ENCODE measurements at places on chromosomes 3 and 15.
A peak's percentile ranks its signal among the peaks of the same experiment; 100 is the strongest.

DNA sequence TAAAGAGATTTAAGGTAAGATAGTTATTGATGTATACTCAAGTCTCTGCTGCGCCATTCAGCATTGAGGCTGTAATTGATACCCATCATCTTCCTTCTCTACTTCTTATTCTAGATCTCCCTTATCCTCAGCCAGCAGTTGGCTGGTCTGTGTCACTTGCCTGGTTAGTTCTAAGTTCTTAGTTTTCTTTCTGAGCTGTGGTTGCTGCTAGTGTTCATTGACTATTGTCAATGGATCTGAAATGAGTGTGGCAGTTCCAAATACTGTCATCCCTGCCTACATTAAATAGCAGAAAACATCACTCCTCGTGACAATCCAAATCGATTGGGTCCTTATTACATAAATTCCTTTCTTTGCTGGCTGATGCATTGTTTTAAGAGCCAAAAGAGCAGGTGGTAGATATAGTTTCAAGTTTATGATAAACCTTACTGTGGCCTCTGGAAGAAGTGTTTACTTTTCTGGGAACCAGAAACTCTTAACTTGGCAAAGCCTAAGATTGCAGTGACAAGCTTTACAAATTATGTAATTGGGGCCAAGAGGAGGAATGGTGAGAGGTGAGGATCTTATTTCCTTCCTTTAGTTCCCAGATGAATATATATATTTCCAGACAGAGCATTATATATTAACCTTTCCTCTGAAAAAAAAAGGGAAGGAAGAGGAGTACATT is 168.0 kb downstream of the GMNC start:
- DNase-seq, result no peak

- no peak for DNase-seq
Observed at GRCh38 chr3:66606868-66607267, 106.0 kb upstream of the LRIG1 start.

DNA sequence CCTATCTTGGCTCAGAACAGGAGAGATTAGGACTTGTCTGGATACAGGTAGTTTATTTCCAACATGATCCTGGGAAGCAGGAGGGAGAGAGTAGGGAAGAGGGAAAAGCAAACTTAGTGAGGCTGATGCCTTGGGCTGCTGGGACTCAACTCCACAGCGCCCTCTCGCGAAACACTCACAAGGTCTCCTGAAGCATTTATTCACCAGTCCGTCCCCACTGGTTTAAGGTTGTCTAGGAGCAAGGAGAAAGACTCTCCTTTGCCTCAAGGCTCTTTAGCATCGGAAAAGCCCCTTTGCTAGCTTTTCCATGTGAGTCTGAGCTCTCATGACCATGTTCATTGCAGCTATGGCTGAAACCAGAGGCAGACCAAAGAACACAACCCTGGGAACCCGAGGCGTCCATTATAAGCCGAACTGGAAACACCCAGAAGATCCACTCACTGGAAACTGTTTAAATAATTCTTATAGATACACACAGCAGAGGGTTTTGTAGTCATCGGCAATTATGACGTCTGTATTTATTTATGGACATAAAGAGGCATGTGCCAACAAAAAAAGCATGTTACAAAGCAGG is 244.5 kb downstream of the CD47 start:
- no peak for DNase-seq

DNA sequence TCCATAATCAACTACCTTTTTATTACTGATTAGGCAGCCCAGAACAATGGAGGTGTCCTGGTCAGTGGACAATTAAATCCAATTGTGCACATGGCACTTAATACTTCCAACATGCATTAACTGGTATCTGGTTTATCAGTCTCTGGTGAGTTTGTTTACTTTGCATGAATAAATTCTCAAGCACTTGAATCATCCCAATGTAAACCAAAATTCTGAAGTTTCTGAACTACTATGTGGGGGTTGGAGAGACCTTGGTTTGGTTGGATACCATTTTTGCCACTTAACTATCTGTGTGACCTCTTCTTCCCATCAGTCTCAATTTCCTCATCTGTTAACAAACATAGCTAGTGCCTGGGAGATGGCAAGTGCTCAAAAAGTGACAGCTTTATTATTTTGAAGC is 70.5 kb upstream of the MAP4 start:
- DNase-seq, result no peak

DNA sequence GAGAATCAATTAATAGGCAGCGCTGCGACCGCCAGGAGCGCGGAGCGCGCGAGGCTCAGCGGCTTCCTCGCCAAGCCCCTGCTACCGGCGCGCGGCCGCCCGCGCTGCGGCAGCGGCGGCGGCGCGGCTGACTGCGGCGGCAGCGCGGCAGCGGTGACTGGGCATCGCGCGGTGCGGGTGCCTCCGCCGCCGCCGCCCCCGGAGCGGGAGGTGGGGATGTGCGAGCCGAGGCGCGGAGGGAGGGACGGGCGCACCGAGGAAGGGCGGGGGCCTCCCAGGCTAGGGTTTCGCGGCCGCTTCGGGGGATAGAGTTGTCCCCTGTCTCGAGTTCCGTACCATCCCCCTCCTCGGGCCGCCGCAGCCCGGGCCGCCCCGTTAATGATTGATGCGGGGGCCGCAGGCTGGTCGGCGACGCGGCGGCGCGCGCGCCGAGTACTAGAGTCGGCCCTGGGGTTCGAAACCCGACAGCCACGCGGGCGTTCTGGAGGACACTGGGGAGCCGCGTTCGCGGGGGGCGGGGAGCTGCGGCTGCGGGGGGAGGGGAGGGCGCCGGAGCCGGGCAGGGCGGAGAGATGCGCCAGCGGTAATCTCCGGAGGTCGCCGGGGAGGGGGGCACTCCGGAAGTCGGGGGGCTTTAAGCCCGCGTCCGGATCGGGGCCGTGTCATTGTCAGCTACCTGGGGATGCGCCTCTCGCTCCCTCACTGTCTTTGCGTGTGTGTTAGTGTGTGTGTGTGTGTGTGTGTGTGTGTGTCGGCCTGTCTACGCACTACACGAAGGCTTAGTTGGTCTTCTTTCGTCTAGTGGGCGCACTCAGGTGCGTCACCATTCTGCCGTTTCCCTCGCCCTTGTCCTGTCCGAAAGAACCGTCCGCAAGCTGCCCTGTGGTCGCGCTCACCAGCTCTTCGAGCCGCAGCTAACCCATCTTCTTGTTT is at the start of gene PAQR9:
Gene PAQR9 (minus strand): TSS at position 159 of the 933 bp plus-strand sequence. CDS start 338 bp downstream, outside the sequence.
- no peak for DNase-seq

DNA sequence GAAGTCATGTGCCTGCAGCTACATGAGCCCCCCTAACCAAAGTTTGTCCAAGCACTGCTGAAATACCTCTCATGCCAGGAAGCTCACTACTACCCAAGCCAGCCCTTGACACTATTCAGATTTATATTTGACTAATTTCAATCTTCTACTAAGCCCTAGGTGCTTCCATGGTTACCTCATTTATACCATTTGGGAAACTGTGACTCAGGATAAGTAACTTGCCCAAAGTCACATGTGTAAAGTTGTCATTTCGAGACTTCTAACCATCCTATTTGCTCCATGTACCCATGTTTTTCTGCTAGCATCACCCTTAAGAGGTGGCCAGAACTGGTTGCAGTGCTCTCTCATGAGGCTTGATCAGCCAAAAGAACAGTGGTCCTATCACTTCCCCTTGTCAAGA is 20.7 kb upstream of the TIMP4 start:
- no peak for DNase-seq

DNA sequence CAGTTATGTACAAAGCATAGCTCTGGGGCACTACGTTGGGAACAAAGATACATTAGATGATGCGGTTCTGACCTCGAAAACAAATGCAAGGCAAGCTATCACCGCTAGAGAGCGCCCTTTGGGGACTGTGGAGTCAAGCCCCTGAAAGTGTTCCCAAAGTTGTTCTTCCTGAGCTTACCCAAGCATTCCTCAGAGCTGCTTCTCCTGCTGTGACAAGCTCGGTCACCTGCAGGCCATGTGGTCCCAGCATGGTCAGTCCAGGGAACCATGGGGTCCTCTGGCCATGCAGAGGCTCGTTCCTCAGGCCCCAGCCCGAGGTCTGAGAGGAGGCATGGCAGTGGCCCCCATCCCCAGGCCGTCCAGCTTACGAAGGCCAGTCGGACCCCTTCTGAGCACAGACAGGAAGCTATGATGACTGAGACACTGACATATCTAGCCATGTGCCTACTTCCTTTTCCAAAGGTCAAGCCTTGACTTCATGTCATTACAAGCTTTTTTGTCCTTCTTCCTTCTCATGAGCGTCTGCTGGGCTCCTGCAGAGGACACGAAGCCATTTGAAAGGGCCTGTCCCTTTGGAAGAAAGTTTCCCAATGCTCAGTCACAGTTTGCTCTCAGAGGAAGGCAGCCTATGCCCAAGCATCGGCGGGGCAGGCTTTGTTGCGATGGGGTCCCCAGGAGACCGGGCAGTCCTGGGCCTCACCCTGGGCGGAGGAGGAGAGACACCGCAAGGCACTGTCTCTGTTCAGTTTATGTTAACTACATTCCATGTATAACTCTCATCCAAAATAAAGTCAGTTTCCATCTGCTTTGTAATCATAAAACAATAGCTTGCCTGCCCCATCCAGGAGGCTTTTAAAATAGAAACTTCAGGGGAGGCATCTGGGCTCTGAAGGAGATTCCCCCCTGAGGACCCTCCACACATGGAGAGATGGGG is 79.3 kb downstream of the ATP10A start:
- peak; percentile 7 for DNase-seq

DNA sequence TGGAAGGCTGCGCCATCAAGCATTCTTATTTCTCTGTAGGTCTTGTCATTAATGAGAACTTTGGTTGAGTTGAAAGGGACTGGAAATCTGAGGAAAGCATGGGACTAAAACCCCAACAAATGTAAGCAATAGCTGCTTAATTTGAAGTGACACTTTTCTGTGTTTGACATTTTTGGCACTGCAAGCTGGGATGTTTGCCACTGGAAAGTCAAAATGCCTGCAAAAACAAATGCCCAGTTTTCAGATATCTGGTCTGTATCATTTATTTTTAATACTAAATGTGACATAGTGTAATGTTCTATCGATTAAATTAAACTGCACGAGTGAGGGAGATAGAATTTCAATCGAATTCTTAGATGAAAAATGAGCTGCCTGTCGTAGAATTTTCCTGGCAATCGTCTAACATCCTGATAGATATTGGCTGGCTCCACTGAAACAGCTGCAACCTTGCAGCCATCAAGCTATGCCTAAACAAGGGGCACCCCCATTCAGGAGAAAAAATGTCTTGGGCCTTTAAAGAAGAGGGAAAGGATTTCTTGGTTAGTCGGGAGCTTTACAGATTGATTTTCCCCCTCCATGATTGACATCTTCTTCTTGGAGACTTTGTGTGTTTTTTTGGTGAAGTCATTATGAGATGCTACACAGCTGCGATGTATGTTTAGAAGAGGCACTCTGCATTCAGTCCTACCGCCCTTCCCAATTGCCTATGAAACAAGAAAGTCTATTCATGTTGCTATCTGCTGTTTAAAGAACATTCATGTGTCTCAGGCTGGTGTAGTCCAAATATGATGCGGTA is 316.7 kb upstream of the TBL1XR1 start:
- no peak for DNase-seq

GRCh38 chr15:69474291-69474690 is 21.7 kb downstream of the RPLP1 start:
- no peak for DNase-seq

GRCh38 chr15:61731099-61731498 is 329.1 kb downstream of the VPS13C start:
- no peak for DNase-seq

GRCh38 chr3:126963261-126964190 is 19.4 kb upstream of the PLXNA1 start:
- DNase-seq, result no peak

- DNase-seq, result no peak
Observed at GRCh38 chr15:71256934-71257664, 141.8 kb downstream of the THSD4 start.

GRCh38 chr15:33852570-33852969 is 115.7 kb upstream of the CHRM5 start:
- no peak for DNase-seq

- DNase-seq, result no peak
Observed at GRCh38 chr3:85821130-85821756, 862.5 kb downstream of the CADM2 start.

GRCh38 chr15:72706266-72706665 is 20.3 kb downstream of the BBS4 start:
- DNase-seq, result no peak

DNA sequence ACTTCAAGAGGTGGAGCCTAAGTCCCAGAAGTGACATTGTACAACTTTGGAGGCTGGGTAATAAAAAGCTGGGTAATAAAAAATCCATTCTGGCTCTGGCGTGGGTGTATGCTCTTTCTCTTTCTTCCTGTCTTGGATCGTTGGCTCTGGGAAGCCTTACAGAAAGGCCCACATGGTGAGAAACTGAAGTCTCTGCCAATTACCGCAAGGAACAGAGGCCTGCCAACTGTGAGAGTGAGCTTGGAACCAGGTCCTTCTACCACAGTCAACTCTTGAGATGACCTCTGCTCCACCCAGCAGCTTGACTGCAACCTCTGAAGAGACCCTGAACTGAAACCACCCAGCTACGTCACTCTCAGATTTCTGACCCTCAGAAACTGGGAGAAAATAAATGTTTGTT is 51.0 kb downstream of the NR2F2 start:
- no peak for DNase-seq

DNA sequence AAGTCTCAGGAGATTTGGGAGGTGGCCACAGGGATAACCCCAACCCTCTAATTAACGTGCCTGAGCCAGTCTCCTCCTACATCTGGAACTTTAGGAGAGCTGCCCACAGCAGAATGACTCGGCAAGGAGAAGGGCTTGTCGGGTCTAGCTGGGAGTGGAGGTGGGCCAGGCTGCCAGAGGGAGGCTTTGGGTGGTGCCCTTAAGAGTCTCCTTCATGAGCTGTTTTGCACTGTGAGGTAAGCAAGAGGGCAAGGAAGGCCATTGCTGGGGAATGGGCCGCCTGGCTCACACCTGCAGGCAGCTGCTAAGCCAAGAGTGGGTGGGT is 3.6 kb upstream of the TNK2 start:
- DNase-seq, result no peak

GRCh38 chr3:37367436-37367835 is 193.1 kb upstream of the LRRFIP2 start:
- DNase-seq, result no peak

- DNase-seq, result no peak
Observed at GRCh38 chr3:177474652-177475355, 277.5 kb upstream of the TBL1XR1 start.

- no peak for DNase-seq
Observed at GRCh38 chr3:108862865-108863798, 40.5 kb downstream of the TRAT1 start.

- DNase-seq, result no peak
Observed at GRCh38 chr15:75945953-75946352, 42.3 kb downstream of the FBXO22 start.

DNA sequence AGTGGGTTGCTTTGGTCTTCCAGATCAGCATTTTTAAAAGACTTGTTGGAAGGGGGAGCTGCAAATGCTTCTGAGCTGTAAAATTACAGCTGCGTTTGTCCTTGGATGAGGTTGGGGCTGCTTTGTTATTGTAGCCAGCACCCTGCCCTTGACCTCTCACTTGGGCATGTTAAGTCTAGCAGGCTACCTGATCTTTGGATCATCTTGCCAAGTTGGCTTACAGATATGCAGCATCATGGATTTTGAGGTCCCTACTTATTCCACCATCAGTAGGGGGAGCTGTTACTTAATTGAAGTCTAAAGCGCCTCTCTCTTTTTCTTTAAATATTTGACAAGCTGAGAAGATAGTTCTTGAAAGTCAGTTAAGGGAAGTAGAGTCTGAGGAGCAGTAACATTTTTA is 793.0 kb downstream of the MCTP2 start:
- no peak for DNase-seq
